ENCODE measurements at places on chromosomes 3 and 15.

DNA sequence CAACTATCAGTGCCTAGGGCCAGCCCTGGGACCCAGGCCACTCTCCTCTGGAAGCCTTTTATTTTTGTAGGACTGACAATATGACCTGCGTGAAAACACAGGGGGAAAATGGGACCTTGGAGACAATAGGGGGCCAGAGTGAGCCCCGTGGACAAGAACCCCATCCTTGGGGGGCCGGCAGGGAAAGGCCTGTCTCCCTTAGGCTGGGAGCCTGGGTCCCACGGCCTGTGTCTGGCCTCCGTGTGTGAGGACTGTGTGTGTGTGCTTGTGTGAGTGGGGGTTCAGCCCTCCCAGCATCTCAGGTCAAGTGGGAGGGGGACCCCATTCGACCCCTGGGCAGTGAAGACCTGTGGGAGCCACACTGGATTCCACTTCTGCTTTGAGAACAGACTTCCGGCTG lies 53.3 kb downstream of the EXOG start:
- H3K4me1 ChIP-seq: no peaks in the 10 kb centered on the region
- H3K27ac ChIP-seq: no peak overlapping the region
- no peak overlapping the region for H3K4me3 ChIP-seq

DNA sequence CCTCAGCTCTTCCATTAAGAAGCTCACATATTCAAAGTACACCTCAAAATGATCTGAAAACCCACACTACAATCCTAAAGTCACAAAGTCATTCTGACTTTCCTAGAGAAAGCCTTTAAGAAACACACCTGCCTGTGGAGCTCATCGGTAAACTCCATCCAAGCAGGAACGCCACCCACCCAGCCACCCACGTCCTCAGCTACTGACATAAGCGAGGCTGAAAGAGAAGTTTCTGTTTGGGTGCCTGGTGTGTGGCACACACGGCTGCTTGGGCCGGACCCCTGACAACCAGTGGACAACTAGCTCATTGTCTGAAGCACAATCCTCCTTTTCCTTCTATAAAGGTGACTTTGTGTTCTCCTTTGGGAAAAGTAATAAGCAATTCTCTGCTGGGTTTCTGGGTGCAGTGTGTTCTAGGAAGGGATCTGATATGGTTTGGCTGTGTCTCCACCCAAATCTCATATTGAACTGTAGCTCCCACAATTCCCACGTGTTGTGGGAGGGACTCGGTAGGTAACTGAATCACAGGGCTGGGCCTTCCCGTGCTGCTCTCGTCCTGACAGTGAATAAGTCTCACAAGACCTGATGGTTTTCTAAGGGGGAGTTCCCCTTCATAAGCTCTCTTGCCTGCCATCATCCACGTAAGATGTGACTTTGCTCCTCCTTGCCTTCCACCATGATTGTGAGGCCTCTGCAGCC lies 26.1 kb downstream of the FAM174B start:
- no peak overlapping the region for H3K27ac ChIP-seq
- H3K4me1 ChIP-seq: no peaks in the 10 kb centered on the region
- H3K4me3 ChIP-seq: no peak overlapping the region

DNA sequence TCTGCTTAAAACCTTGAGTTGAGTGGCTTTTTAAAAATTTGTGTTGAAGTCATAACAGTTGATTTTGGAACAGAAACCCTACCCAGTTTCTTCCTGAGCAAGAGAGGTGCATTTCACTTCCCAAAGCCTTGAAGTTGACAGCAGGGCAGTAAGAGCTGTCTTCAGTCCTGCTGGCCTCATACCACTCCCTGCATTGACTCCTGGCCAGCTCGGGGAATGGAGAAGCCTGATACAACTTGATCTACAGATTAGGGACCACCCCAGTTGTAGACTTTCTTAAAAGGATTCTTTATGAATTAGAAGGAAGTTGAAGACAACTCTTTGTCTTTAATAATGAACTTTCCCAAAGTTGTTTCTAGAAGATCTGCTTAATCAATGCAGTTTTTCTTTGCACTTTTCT lies 90.6 kb upstream of the FLNB start:
- peaks cover 67% of the 10 kb centered on the region for H3K36me3 ChIP-seq
- DNase-seq: no peak
- H3K27me3 ChIP-seq: no peaks in the 10 kb centered on the region
- H3K4me1 ChIP-seq: no peaks in the 10 kb centered on the region
- H3K4me3 ChIP-seq: no peak overlapping the region

DNA sequence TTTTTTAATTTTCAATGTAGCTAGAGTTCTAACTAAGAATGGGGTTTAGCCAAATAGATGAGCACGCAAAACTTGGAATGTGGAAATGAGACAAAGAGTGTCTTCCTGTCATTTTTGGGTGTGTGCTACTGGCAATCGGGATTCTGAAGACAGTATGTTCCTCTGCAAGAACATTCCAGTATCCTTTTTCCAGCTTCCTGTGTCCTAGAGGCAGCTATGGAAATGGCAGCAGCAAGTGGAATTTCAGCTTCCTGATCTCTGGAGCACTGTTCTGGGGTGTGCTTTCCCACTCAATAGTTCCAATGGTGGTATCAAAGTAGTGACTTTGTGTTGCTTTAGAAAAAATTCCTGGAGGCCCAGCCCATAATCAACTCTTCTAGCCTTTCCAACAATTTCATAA lies 642.9 kb upstream of the KCNMB2 start:
- H3K4me3 ChIP-seq: no peak overlapping the region
- H3K27me3 ChIP-seq: no peaks in the 10 kb centered on the region
- no peak for DNase-seq
- H3K27ac ChIP-seq: no peak overlapping the region
- no peaks in the 10 kb centered on the region for H3K4me1 ChIP-seq

- no peak overlapping the region for H3K27ac ChIP-seq
- H3K4me3 ChIP-seq: no peak overlapping the region
- H3K27me3 ChIP-seq: no peaks in the 10 kb centered on the region
- DNase-seq: no peak
- no peaks in the 10 kb centered on the region for H3K4me1 ChIP-seq
- H3K36me3 ChIP-seq: peaks cover 18% of the 10 kb centered on the region
Observed at GRCh38 chr3:183487896-183488295, 59.5 kb upstream of the MCF2L2 start.

Measured in DND-41 (cell line).